SJSA1 (cell line): ENCODE measurements at places on chromosomes 12 and 14. TPM values are rescaled to one million over a fixed set of nuclear protein-coding genes. Genes with fewer than 3 reads are reported as not detected.
A peak's percentile ranks its signal among the peaks of the same experiment; 100 is the strongest.

Gene PIANP
- not detected in 2 replicates for total RNA-seq

- no peaks in the 10 kb centered on the region for H3K4me1 ChIP-seq
- no peak overlapping the region for H3K4me3 ChIP-seq
- DNase-seq: no peak
- no peaks in the 10 kb centered on the region for H3K27me3 ChIP-seq
- H3K36me3 ChIP-seq: no peaks in the 10 kb centered on the region
Observed at GRCh38 chr12:27937768-27938167, 34.8 kb downstream of the PTHLH start.

GRCh38 chr12:19953734-19954133, 414.6 kb upstream of the PDE3A start:
- no peak for DNase-seq
- no peaks in the 10 kb centered on the region for H3K27me3 ChIP-seq
- H3K4me1 ChIP-seq: no peaks in the 10 kb centered on the region
- no peak overlapping the region for H3K4me3 ChIP-seq
- no peaks in the 10 kb centered on the region for H3K36me3 ChIP-seq

GRCh38 chr14:103142026-103142425, 18.8 kb downstream of the TNFAIP2 start:
- H3K4me3 ChIP-seq: no peak overlapping the region
- H3K4me1 ChIP-seq: peaks cover 31% of the 10 kb centered on the region
- no peak for DNase-seq
- H3K27ac ChIP-seq: no peak overlapping the region

DNA sequence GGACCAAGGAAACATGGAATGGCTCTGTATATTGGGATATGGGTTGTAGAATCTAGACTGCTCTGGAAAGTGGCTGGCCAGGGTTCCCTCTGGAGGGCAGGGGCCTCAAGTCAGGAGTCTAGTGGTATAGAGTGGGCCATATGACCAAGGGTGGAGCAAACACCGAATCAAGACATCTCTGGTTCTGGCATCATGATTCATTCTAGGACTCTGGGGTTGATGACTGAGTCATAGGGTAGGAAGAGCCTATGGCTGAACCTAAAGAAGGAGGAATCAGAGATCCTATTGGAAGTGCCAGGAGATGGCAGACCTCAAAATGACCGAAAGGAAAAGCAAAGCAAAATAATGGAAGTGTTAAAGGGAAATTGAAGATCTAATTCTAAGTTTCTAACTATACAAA, 356.4 kb upstream of the PRICKLE1 start:
- H3K27me3 ChIP-seq: no peaks in the 10 kb centered on the region
- no peaks in the 10 kb centered on the region for H3K36me3 ChIP-seq
- DNase-seq: no peak
- no peaks in the 10 kb centered on the region for H3K4me1 ChIP-seq

Gene NDRG2
- total RNA-seq: 0.08 TPM in 1 of 2 replicates, not detected in the other

Gene TDRD9
- 2.2 and 4.1 TPM in 2 replicates for total RNA-seq

DNA sequence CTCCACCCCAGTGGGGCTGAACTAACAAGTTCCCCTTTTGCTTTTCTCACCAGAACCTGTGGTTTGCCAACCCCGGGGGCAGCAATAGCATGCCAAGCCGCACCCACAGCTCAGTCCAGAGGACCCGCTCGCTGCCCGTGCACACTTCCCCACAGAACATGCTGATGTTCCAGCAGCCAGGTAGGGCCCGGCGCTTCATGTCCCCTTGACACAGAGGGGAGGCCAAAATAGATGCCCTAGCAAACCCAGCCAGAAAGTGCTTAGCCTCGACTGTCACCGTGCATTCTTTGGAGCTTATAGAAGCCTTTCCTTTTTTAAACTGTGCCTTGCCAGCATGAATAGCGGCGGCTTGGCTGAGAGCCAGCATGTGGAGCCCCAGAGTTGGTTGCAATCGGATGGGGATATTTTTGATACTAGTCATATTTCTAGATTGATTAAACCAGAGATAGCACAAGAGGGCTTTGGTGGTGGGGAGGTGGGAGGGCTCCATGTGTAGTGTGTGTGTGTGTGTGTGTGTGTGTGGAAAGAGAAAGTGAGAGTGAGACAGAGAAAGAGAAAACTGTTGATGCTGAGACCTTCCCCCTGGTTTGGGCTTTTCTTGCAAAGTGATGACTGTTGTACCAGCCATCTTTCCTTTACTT, 126.1 kb downstream of the GCH1 start:
- H3K27ac ChIP-seq: peak overlapping the region; percentile 40
- no peak overlapping the region for H3K4me3 ChIP-seq
- H3K27me3 ChIP-seq: no peaks in the 10 kb centered on the region
- H3K4me1 ChIP-seq: peaks cover 55% of the 10 kb centered on the region
- peaks cover 69% of the 10 kb centered on the region for H3K36me3 ChIP-seq
